ENCODE measurements at places on chromosomes 16 and 17.

GRCh38 chr17:10316801-10317542 lies 55.8 kb downstream of the MYH13 start:
- DNase-seq, result peak; percentile 19

- DNase-seq, result no peak
Observed at GRCh38 chr16:67021321-67021720, 7.6 kb upstream of the CBFB start.

GRCh38 chr16:31071861-31072260 lies 2.2 kb downstream of the ZNF668 start:
- peak; percentile 94 for DNase-seq

- peak; percentile 23 for DNase-seq
Observed at GRCh38 chr17:59004338-59005111, 102.2 kb downstream of the TRIM37 start.

DNA sequence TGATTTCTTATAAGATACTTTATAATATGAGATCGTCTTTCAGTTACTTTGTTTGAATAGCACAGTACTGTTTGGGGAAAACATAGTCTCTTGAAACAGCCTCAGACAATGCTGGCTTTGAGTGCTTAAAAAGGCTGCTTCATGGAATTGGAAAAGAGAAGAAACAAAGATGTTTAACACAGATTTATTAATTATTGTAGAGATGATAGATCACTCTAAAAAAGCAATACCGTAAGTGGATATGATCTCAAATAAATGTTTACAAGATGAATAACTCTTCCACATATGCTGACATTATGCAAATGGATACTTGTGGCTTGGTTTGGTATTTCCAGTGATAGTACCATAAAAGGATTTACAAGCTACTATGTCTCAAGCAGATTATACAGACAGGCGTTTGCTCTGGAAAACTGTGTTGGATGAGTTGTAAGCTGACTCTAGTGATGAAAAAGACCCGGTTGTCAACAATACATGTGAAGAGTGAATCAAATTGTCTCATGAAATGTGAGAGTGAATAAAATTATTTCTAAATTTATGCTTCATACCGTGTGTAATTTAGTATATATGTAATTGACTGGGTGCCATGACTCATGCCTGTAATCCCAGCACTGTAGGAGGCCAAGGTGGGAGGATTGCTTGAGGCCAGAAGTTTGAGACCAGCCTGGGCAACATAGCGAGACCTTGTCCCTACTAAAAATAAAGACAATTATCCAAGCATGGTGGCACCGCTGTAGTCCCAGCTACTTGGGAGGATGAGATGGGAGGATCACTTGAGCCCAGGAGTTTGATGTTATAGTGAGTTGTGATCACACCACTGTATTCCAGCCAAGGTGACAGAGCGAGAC lies 105.4 kb downstream of the FTO start:
- DNase-seq, result no peak

GRCh38 chr17:61073799-61074513 lies 325.7 kb upstream of the TBX2 start:
- no peak for DNase-seq

DNA sequence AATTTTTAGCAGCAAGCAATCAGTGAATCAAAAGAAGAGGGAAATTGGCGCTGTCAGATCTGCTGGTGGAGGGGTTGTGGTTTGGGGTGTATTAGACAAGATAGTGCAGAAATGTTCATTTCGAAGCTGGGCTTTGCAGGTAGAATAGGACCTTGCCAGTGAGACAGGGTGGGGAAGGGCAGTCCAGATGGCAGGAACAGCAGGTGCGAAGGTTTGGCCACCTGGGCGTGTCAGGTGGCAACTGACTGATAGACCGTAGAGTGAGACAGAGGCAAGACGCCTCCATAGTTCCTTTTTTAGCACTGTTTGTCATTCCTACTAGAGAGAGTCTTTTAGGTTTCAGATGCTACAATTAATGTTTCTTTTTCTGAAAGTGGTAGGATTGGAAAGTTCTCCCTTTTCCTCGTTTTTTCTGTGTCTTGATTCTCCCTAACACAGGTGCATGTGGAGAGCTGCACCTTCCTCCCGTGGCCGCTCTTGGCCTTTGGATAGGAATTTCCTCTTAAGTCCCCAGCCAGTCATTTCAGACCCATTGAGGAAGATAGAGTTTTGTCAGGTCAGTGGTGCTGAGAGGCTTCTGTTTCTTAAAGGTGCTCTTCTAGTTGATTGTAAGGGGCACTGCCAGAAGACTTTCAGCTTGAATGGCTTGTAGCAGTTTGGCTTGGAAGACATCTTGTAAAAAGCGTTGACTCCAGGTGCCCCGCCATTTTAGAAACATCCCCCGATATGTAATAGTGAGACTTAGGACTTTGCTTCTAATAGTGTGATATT lies 315.6 kb downstream of the SNX29 start:
- no peak for DNase-seq
